Stimulated activated CD8-positive, alpha-beta memory T cell treated with anti-CD3 and anti-CD28 coated beads, Interleukin-4, amount 100 ng/mL, for 4 hours (primary cell): ENCODE measurements at places on chromosomes 5 and 9.

DNA sequence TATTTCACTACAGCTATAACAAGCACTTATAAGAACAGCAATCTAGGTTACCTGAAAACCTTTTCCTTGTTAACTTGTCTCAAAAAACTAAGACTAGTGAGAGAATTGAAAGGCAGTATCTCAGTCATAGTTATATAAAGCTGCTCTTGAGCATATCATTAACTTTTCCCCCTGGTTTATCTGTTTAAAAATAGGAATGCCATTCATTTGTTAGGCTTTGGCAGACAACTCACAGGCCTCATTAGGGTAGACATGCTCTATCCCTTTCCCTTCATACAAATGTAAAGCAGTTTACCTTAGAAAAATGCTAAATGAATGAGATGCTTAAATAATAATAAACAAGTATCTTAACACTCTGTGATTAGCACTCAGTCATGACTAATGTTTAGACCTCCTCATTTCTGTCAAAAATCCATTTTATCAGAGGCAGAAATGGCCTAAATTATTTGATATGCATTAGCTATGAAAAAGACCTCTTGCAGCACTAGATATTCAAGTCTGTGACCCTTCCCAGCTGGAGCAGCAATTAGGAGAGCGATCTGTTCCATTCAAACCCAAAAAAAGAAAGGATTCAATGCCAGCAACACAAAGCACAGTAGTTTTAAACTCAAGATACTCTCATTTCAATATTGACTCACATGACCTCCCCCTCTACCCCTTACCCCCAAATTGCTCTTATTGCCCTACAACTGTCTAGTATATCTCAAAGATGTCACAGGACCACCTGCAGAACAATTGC, 1578.8 kb upstream of the WWC1 start:
- no peak for DNase-seq

- no peak for DNase-seq
Measured at GRCh38 chr5:52656569-52657246, 131.0 kb upstream of the ITGA1 start.

GRCh38 chr9:136484153-136485048, 1.6 kb upstream of the SEC16A start:
- no peak for DNase-seq

GRCh38 chr9:120904978-120905301, 21.7 kb downstream of the TRAF1 start:
- DNase-seq: no peak

GRCh38 chr9:111102793-111103464, 64.7 kb upstream of the LPAR1 start:
- DNase-seq: no peak

DNA sequence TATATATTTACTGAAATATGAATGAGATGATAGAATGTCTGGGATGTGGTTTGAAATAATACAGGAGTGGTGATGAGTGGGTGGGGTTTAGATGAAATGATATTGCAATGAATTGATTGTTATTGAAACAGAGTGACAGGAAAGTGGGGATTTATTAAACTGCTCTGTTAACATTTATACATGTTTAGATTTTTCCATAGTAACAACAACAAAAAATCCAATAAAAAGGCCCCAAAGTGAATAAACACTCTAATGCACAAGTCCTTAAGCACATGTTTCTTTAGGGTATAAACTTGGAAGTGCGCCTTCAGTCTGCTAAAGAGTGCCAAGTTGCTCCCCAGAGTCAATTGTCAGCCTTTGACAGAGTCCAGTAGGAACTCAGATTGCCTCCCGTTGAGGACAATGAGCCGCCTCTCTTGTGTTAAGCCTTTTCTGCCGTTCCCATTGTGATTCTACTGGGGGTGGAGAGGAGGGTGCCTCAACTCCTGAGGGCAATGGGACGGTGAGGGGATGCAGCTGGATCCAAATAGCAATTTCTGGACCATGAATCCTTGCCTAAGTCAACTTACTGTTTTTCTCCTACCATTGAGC, 112.3 kb downstream of the SLC28A3 start:
- no peak for DNase-seq

DNA sequence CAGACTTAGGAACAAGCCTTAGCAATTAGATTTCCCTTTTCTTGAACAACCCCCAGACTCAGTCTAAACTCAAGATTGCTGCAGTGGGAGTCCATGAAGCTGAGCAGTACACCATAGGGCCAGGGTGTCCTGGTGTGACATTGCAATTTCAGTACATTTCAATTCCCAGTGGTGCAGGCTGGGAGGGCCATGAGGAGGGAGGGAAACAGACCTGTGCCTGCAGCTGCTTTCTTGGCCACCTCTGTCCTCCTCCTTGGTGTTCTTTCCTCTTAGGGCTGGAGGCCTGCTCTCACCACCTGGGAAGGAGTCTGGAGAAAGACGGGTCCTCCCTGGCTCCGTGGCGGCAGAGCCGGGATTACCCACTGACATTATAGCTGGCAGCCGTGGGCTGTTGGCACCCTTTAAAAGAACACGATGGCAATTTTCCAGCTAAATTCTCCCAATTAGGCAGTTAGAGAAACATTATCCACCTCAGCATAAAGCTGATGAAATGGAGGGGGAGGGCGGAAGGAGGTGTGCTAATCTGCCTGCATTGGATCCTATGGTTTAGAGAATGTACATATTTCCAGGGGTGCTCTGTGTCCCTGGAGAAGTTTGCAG, 186.4 kb downstream of the SLIT3 start:
- no peak for DNase-seq

DNA sequence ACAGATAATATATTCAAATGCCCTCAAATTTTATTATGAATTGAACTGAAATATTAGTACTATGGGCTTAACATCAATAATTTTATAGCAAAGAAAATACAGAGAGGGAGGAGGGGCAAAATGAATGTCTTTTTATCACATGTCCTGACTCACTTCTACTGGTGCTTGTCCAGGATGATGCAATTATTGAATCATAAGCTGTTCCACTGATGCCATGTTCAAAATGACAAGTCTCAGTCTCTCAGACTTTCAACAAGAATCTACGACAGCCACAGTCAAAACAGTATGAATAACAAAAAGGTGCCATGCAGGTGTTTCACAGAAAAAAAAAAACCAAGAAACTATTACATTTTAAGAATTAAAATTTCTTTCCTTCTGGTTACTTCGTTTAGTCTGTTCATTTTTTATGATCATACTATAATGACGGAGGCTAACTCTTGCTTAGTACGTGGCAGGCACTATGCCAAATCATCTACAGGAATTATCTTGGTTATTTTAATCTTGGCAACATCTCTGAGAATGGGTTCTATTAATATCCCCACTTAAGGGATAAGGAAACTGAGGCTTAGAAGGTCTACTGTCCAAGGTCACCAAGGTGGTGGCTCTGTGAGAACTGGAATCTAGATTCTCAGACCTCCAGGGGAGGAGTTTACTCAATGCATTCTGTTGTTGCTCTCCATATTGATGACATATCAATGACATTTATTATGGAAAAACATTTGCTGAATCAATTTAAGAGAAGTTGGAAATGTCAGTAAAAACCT, 61.5 kb downstream of the NR3C1 start:
- DNase-seq: no peak
